ENCODE measurements at places on chromosomes 6 and 20.

GRCh38 chr6:13935190-13935880 lies 10.6 kb downstream of the RNF182 start:
- no peak for DNase-seq

GRCh38 chr20:611047-611842 lies 1.1 kb upstream of the TCF15 start:
- no peak for DNase-seq

DNA sequence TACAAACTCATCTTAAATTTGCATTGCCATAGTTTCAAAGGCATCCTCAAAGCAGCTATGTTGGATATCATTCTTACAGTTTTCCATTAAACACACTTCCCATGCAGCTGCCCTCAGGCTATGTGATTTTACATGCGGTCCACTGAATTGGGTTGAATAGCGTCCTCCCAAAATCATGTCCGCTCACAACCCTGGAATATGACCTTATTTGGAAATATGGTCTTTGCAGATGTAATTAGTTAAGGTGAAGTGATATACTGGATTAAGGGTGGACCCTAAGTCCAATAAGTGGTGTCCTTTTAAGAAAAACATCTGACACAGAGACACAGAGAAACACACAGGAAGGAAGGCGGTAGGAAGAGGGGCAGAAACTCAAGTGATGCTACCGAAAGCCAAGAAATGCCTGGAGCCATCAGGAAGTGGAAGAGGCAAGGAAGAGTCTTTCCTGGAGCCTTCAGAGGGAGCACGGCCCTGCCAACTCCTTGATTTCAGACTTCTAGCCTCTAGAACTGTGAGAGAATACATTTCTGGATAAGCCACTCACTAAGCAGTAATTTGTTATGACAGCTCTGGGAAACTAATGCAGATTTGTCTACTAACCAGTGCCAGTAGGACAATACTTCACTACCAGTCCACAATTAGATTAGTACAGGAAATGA lies 42.7 kb upstream of the NHSL1 start:
- DNase-seq: no peak

GRCh38 chr6:111583986-111584385 lies 21.7 kb downstream of the TRAF3IP2 start:
- DNase-seq: peak; percentile 51

DNA sequence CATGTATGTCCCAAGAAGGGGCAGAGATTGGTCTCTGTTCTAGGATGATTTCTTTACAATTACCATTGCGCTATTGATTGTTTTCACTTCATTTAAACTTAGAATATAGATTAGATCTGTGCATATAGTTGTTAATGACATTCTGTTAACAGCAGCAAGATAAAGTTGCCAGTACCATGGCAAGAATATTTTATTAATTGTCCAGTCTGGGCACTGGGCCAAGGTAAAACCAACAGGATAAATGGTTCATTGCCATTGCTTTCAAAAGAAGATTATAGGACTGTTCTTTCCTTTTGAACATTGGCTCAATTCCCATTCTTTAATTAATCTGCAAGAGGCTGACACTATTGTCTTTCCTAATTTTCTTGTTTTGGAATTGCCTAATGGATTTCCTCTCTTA lies 592.4 kb downstream of the RFPL4B start:
- DNase-seq: peak; percentile 85

GRCh38 chr6:169101036-169101805 lies 152.4 kb downstream of the THBS2 start:
- no peak for DNase-seq

GRCh38 chr6:153564803-153565202 lies 433.7 kb upstream of the RGS17 start:
- DNase-seq: no peak

DNA sequence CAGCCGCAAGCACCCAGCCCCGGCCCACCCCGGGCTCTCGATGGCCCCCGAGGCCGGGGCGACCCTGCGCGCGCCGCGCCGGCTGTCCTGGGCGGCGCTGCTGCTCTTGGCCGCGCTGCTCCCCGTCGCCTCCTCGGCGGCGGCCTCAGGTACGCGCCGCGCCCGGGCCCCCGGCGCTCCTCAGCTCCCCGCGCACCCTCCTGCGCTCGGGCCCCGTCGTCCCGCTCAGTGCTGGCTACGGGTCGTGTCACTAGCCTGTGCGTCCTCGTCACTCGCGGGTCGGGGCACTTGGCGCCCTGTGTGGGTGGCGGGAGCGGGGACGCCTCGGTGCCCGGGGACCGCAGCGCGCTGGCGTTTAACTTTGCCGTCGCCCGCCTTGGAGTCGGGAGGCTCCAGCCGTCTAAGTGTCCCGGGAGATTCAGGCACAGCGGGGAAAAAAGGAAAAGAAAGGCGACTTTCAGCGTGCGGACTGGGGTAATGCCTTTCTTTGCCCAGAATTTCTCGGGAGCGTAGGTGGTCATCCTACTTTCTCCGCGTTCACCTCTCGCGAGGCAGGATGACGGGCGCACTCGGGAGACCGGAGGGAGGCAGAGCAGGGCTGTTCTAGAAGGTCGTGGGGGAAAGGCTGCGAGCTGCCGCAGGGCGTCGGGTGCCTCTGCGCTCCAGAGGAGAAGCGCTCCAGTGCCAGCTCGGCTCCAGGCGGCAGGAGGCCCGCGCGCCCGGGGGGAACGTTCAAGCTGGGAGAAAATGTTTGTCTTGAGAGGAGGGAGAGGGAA lies 545 bp downstream of the FNDC1 start:
- no peak for DNase-seq

DNA sequence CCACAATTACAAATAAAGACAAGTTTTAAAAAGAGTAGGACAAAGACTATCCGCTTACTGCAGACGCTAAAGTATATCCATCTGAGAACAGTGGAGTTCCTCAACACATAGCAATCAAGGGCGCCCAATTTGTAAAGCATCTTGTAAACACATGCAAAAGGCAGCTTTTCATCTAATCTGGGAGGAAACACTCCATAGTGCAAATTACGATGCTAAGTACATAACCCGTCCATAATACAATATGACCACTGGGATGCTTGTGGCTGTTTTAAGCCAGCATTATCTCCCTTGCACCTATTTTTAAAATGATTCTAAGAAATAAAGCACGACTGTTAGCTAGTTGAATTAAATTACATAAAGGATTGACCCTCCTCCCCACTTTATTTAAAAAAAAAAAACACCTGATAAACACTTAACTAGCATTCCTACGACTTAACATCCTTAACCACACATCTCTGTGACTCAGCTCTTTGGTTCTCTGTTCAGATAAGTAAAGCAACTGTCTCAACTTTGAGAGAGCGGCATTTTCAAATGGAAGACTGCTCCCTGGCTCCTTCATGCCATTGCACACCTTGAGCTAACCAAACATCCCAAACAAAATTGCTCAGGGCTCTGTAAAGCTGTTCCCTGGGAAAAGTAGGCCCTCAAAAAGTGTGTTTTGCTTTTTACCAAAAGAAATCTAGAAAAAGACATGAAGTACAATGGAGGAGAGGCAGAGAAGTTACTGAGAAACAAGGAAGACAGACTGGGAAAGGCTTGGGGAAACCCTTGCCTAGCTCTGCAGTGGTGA lies 14.2 kb downstream of the SLC22A23 start:
- DNase-seq: no peak

- no peak for DNase-seq
Measured at GRCh38 chr6:112310439-112311125, 36.5 kb upstream of the RFPL4B start.

DNA sequence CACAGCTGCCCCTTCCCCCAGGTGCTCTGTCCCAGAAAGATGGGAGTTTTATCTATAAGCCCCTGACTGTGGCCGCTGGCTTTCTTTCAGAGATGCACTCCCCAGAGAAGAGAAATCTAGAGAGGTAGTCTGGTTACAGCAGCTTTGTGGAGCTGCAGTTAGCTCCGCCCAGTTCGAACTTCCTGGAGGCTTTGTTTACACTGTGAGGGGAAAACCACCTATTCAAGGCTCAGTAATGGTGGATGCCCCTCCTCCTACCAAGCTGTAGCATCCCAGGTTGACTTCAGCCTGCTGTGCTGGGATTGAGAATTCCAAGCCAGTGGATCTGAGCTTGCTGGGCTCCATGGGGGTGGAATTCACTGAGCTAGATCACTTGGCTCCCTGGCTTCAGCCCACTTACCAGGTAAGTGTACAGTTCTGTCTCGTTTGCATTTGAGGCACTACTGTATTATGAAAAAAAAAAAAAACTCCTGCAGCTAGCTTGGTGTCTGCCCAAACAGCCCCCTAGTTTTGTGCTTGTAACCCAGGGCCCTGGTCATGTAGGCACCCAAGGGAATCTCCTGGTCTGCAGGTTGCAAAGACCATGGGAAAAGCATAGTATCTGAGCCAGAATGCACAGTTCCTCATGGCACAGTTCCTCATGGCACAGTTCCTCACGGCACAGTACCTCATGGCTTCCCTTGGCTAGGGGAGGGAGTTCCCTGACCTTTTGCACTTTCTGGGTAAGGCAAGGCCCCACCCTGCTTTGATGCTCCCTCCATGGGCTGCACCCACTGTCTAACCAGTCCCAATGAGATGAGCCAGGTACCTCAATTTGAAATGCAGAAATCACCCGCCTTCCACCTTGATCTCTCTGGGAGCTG lies 275.0 kb downstream of the CENPW start:
- DNase-seq: no peak

- no peak for DNase-seq
Measured at GRCh38 chr6:87663434-87663833, 38.6 kb downstream of the AKIRIN2 start.

DNA sequence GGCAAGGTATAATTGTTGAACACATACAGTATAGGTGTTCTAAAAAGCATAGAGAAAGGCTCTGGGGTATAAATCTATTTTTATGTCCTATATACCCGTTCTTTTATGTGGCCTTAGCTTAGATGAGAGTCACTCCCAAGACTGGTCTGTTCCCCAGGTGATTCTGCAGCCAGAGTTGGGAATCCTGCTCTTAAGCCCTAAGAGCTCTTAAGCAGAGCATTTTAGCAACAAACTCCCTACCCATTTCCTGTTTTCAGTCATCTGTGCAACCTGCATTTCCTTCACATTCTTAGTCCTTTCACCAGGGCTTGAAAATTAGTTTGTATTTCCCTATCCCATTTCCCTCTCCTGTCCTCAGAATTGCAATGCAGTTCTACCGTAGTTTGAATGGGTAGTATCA lies 166.1 kb downstream of the HS3ST5 start:
- DNase-seq: no peak

Measured in COR-L47 (cell line).